ENCODE measurements at places on chromosomes 3 and 15.

DNA sequence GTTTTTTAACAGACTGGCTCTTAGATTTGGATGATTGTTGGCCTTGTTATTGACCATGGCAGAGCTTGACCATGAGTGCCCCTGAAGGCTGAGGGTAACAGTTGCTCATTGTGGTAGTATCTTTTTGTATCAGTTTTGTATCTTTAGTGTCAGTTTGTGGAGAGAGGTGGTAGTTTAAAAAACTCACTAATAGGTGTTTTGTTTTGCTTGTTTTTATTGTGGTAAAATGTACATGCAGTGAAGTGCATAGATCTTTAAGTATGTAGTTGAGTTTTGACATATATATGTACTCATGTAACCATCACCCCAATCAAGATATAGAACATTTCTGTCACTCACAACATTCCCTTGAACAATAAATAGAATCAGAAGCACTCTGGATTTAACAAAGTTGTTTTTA is 9.8 kb downstream of the GMPS start:
- DNase-seq = no peak

DNA sequence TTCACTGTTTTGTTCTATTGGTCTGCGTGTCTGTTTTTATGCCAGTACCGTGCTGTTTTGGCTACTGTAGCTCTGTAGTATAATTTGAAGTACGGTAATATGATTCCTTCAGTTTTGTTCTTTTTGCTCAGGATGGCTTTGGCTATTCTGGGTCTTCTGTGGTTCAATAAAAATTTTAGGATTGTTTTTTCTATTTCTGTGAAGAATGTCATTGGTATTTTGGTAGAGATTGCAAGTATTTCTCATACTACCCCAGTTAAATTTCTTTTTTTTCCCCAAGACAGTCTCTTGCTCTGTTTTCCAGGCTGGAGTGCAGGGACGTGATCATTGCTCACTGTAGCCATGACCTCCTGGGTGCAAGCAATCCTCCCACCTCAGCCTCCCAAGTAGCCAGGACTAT is 53.4 kb downstream of the STARD9 start:
- no peak for DNase-seq

DNA sequence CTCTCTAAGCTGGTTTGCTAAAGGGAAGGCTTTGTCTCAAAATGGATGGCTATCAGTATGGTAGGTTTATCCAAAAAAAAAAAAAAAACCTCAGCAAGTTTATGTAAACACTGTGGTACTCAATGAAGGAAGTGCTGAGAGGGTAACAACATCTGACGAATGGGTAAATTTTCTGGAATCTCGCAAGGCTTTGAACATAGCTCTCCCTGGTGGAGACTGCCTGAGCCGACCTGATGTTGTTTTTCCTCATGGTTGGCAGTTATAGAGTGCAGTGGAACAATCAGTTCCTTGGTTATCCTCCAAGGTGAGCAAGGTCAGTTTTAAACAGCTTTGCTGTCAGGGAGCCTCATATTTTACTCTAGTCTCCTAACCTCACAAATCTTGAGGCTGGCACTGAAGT is 94.6 kb downstream of the ZPLD1 start:
- DNase-seq = no peak

- no peak for DNase-seq
Observed at GRCh38 chr15:67769497-67770357, 55.6 kb upstream of the SKOR1 start.
